IMR-90 (cell line): ENCODE measurements at places on chromosomes 11 and 22. TPM values are rescaled to one million over a fixed set of nuclear protein-coding genes. Genes with fewer than 3 reads are reported as not detected.

- DNase-seq = peak; percentile 60
These were observed 6.3 kb downstream of the CD44 start for GRCh38 chr11:35145271-35145670.

DNA sequence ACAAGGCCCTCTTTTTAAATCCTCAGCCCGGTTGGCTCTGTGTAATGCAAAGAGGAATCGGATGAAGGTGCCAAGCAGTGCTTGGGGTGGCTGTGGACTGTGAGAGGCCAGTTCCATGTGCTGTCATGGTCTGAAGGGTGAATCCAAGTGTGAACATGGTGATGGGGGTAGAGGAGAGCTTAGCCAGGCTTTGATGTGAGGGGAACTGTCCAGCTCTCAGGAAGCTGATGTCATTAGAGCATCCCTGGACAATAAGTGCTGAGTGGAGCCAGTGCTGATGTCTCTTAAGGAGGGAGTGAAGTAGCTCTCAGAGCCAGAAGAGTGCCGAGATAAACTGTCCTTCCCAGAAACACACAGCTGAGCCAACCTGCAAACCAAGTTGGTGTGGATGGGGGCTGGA lies 53.6 kb downstream of the NAV2 start:
- DNase-seq = peak; percentile 41

- DNase-seq = no peak
These were observed 5.2 kb upstream of the AMOTL1 start for GRCh38 chr11:94762995-94763394.

DNA sequence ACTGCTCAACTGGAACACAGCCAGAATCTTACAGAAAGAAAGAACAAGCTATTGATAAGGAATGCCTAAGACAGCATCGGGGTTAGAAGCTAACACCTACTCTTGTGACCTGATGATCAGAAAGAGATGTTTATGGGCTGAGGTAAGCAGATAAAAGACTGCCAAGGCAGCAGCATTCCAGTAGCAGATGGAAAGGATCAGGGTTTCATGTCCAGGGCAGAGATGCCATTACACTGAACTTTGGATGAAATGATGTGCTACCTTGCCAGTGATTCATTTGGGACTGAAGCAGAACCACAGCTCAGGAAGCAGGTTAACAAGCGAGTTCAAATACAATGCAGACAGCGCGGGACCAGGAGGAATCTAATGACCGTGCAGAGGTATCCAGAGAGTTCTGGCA lies 27.1 kb upstream of the APOA1 start:
- peak; percentile 48 for DNase-seq

GRCh38 chr11:75996523-75997442 lies 181.8 kb downstream of the UVRAG start:
- DNase-seq = no peak

DNA sequence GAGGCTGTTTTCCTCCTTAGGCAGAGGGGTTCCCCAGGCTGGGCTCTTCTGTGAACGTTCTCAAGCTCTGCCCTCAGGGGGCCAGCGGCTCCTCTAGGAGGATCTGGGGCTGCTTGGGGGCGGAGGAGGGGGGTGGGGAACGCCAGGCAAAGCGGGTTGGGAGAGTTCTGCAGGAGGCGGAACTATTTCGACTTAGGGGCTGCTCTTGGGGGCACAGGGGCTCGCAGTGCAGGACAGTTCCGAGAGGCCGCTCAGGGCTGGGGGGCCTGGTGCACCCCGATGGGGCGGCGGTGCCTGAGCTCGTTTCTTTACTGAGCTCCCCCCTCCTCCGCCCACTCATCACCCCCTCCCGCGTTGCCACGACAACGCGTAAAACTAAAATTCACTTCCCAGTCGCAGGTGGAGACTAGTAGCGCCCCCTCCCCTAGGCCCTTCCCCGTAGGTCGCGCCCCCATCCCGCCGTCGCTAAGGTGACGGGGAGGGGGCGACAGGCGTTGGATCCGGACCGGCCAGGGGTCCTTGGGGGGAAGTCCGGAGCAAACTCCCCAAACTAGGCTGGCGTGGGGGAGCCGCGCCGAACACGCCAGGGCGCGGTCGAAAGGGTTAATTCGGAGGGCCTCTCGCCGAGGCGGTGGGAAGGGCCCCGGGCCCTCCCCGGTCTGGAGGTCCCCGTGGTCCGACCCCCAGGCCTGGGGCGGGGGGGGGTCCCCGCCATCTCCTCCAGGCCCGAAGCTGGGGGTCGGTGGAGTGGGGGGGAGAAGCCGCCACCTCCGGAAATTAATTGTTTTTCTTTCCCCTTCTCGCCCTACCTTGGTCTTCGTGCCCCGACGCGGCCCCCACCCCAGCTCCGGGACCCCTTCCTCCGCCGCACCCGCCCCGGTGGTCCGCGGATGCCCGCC lies 857 bp downstream of the SHANK3 start:
- no peak for DNase-seq

OR5AP2 gene
- polyA plus RNA-seq = not detected in 2 replicates

HEPHL1 gene
- 0.01 and 0.02 TPM in 2 replicates for polyA plus RNA-seq

GRCh38 chr11:75504501-75504900 lies 21.2 kb downstream of the GDPD5 start:
- DNase-seq = no peak

DNA sequence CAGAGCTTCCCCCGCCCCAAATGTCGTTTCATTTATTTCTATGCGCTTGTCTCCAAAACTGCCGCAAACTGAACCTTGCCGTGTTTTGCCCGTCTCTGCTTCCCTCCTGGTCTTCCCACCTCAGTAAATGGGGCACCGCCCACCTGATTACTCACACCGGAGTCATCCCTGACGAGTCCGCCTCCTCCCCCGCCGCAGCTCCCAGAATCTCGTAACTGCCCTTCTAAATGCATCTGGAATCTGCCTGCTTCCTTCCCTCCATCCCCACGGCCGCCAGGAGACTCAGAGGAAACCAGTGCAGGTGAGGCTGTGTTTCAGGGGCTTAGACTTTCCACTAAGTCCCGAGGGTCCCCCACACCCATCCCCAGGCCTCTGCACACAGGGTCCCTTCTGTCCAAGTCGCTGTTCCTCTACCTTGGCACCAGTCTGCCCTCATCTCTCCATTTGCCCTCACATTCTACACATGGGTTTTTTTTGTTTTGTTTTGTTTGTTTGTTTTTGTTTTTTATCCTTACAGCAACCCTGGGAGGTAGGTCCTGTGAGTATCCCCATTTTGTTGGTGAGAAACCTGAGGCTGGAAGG lies 62.6 kb upstream of the PHF21B start:
- DNase-seq = peak; percentile 81

DNA sequence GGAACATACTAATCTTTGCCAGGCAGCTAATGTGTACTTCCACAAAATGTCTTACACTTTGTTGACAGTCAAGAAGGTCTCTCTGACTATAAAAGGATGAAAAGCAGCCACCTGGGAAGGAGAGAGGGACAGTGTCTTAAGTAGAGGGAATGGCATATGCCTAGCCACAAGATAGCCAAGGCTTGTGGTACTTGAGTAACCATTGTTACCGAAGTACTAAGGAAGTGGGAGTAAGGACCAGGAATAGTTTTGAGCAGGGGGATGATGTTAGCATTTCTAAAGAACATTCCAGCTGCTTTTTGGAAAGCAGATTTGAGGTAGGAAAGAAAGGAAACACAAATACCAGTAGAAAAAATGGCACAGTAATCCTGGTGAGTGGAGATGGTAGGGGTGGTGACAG lies 3.4 kb downstream of the TMEM126A start:
- DNase-seq = no peak

OR51B2 gene
- not detected in 2 replicates for polyA plus RNA-seq

DNA sequence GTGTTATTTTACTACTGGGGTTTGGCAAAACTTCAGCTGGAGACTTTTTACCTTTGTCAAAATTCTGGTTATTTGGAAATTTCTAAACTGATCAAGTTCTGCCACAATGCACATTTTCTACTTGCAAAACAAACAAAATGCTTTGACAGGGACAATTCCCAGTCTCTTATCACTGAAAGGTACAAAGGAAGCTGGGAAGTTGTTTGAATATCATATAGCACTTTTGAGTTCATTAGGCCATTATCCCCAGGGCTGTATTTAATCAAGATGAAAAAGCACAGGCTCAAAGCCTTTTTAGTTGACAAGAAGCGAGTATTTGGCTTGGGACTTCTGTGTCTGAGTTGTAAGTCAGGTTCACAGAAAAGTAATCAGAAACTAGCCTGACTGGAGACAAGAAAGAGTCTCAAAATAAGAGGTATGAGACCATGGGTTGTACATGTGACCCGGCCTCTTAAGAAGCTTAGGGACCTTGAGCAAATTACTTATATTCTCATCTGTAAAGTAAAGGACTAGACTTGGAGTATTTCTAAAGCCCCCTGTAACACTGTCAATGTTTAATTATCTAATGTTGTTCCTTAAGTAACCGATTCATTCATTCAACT lies 2.9 kb upstream of the HORMAD2 start:
- DNase-seq = no peak

VSIG2 gene
- not detected in 2 replicates for polyA plus RNA-seq

- no peak for DNase-seq
These were observed 296.8 kb upstream of the FOLH1 start for GRCh38 chr11:49505231-49505630.

DNA sequence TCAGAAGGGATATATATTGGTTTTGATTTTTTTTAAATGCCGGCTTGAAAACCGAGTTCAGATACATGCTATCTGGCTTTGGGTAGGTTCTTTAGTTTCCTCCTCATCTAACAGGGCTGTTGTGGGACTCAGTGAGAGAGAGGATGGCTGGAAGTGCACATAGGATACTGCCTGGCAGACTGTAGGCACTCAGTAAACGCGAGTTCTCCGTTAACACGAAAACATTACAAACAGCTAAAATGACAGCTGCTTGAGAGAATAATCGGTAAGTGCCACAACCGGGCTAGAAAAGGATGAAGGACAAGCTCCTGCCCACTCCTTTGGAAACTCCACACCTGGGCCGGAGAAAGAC lies 369 bp downstream of the XRRA1 start:
- DNase-seq = no peak

- no peak for DNase-seq
These were observed 26.0 kb upstream of the CYP2D6 start for GRCh38 chr22:42156598-42156997.

DNA sequence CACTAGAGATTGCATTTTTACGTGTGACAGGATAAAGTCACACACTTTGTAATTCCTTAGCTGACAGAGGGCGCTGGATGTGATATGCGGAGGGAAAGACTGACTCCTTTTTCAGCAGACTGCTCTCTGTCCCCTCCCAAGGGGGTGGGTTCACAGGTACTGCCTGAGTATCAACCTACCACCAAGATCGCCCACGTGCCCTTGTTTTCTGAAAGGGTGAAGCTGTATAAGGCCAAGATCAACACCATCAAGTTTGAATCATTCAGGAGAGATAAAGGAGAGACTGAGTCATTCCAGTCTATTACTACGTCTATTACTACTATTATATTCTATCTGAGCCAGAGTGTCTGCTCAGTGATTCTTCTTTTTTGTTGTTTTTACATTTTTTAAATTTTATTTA lies 30.7 kb downstream of the BUD13 start:
- DNase-seq = peak; percentile 62

KRTAP5-2 gene
- not detected in 2 replicates for polyA plus RNA-seq

POU2AF2 gene
- polyA plus RNA-seq = not detected in 2 replicates

- DNase-seq = no peak
These were observed 7.1 kb upstream of the ADORA2A start for GRCh38 chr22:24420072-24420976.

SLC2A11 gene
- polyA plus RNA-seq = 6.6 and 8.7 TPM in 2 replicates

DNA sequence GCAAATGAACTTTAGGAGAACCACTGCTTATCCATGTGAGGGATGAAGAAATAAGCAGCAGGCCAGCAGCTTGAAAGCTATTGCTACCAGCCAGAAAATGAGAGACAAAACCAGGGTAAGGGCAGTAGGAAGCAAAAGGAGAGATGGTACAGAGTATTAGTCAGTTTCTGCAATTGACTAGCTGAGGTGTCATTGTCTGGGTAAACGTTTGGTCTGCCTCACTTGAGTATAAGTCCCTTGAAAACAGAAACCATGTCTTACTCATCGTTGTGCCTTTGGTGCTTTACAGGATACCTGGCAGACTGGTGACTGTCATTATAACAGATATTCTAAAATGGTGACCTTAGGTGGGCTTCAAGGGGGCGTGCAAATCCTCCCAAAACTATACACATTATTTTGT lies 63.9 kb upstream of the USP47 start:
- DNase-seq = no peak

DNA sequence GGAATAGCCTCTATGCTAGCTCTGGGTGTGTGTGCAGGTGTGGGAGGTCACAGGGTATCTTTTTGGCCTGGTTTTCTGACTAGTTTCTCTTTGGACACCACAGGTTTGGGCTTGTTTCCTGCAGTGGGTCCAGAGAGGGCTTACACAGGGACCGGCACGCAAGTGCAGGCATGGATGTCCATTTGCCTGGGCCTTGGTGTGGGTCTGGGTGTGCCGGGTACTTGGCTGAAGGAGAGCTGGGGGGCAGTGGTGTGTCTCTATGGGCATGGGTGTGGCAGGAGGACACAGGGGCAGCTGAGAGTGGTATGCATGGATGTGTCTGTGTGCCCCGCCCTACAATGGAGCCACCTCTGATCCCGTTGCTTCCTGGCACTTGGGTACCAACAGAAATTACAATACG lies 7.5 kb upstream of the KCNJ11 start:
- DNase-seq = no peak
